IPS DF 19.7 (cell line): ENCODE measurements at places on chromosomes 2 and 18.
A peak's percentile ranks its signal among the peaks of the same experiment; 100 is the strongest.

GRCh38 chr2:207716056-207716455, 4.6 kb downstream of the CCNYL1 start:
- DNase-seq = no peak

- no peak for DNase-seq
Measured at GRCh38 chr2:178632729-178633128, 152.5 kb downstream of the PLEKHA3 start.

DNA sequence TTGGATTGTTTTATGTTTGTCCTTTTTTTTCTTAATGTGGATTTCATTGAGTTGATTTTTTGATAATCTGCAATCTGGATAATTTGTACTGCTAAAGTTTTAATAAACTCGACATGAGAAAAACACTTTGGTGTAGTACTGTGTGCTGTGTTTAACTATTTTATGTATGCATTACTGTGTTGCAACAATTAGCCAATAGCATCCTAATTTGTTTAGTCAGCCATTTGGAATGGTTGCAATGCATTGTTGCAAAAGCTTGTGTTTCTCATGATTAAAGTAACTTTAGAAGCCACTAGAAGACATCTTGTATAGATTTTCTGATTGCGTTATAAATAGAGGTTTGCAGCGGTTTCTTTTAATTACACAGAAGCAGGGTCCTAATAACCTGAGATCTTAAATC, 53.5 kb downstream of the PPIG start:
- no peak for DNase-seq

GRCh38 chr18:27661320-27662018, 476.4 kb upstream of the CHST9 start:
- no peak for DNase-seq

DNA sequence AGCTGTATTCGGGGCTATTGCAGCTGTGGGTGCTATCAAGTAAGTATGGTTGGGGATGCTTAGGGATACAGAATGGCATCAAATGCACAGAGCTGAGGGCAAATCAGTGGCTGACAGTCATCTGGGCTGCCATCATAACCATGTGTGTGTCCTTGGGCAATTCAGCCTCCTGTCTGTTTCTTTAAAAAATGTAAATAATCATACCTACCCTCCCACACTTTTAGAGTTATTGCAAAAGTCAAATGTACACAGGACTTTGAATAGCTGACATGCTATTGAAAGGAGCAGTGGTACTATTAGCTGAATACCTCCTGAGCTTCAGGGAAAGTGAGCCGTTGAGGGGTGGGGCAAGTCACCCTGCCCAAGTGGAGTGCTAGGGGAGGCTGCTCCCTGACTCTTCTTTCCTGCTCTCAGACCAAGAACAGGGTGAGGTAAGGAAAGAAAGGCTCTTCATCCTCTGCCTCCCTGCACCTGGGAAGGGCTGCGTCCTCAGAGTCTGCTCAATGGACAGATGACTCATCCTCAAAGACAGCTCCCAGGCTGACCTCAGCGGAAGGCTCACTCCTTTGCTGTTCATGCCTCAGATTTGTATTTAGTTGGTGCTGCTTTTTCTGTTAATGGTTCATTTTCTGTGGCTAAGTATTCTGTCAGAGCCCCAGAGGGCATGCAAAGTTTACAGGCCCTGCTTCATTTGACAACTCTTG, 54.9 kb upstream of the BZW1 start:
- peak; percentile 28 for DNase-seq

DNA sequence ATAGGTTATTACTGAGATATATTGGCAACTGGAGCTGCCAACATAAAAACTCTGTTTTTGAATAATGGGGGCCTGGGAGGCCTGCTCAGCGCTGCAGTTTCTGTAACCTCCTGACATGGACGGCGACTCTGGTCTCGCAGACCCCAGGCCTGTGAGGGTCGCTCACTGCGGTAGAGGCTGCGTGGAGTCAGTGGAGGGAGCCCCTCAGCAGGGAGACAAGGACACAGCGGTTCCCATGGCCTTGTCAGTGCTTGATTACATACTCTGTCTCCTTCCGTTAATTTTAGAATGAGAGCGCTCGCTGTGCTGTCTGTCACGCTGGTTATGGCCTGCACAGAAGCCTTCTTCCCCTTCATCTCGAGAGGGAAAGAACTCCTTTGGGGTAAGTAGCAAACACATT, 858 bp downstream of the TPO start:
- no peak for DNase-seq

GRCh38 chr2:196486146-196486545, 153.4 kb upstream of the CCDC150 start:
- no peak for DNase-seq

GRCh38 chr18:39513186-39513585, 1947.6 kb upstream of the CELF4 start:
- DNase-seq = no peak

DNA sequence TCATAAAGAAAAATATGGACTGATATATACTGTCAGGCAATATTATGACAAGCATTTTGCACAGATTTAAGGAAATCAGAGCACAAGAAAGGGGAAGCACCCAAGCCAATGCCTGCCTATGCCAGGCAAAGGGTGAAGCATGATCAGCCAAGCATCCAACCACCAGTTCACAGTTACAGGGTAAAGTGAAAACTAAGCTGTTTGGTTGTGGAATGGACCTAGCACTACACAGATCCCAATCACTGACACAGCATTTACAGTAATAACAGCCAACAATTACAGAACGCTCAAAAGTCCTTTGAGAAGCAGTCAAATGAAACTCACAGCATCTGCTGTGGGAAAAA, 90.3 kb downstream of the SP3 start:
- no peak for DNase-seq

DNA sequence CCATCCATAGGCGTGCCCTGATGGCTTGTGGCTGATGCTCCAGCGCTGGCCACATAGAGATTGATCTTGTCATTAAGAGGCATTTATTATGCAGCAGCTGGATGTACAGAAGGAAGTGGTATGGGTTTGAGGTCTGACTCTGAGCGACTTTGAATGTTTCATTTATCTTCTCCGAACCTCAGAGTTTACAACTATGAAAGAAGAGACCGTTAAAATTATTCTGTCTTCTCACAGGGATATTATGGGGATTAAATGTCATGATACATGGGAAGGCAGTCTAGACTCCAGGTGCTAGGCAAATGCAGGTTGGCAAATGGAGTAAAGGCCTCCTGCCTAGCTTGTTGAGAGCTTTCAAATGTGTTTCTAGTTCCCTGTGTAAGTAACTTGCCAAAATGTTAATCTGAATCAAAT, 30.3 kb downstream of the MOGAT1 start:
- no peak for DNase-seq

- DNase-seq = no peak
Measured at GRCh38 chr2:73238149-73238548, 4.0 kb downstream of the CCT7 start.

DNA sequence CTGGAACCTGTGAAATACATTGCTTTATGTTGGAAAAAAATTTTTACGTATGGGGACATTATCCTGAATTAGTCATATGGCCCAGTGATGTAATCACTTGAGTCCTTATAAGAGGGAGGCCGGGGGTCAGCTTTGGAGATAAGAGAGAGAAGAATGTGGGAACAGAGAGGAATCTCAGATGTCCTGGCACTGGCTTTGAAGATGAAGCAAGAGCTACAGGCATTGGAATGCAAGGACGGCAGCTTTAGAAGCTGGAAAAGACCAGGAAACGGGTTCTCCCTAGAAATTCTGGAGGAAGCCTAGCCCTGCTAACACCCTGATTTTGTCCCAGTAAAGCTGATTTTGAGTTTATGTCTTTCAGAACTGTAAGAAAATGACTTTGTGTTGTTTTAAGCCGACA, 1129.9 kb upstream of the GYPC start:
- DNase-seq = no peak

GRCh38 chr2:239889641-239890121, 135.5 kb downstream of the NDUFA10 start:
- DNase-seq = no peak

- DNase-seq = no peak
Measured at GRCh38 chr18:35804377-35804776, 168.1 kb upstream of the RMP24 start.
